Stimulated activated CD4-positive, alpha-beta T cell treated with anti-CD3 and anti-CD28 coated beads, Interleukin-4, amount 100 ng/mL, for 24 hours (primary cell): ENCODE measurements at places on chromosomes 12 and 14.

- DNase-seq = peak; percentile 58
Observed at GRCh38 chr12:67482751-67483661, 165.5 kb upstream of the DYRK2 start.

GRCh38 chr12:103028881-103029639 is 71.6 kb downstream of the ASCL1 start:
- no peak for DNase-seq

GRCh38 chr14:31207287-31207754 is 272 bp downstream of the HECTD1 start:
- DNase-seq = no peak

DNA sequence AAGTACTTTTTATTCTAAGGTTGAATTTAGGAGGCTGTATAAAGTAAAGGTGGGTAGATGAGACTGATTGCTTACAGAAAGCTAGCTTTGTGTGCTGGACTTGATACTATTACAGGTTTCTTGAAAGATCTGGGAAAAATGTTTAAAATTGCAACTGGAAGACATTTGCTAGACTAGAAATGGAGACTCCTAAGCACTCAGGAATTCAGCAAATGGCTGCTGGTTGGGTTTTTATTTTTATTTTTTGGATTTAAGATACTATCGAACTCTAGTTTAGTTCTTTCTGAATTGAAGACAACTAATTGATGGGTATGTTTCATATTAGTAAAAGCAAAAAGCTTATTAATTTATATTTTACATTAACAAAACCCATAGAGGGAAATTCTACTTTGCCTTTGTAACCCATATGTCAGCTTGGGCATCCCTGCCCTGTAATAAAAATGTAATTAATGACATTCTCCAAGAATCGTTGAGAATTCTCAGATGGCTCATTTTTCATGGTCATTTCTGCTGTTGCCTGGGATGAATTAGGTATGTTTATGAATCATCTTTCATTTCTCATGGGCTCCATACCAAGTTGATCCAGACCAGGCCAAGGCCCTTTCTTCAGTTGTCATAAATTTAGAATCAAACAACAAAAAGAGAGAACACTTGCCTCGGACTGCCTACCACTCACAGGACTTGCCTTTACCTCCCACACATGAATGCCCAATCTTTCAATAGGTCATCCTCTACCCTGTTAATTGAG is 102.1 kb downstream of the ERGIC2 start:
- DNase-seq = no peak

- no peak for DNase-seq
Observed at GRCh38 chr12:4763549-4763948, 43.3 kb downstream of the GALNT8 start.

DNA sequence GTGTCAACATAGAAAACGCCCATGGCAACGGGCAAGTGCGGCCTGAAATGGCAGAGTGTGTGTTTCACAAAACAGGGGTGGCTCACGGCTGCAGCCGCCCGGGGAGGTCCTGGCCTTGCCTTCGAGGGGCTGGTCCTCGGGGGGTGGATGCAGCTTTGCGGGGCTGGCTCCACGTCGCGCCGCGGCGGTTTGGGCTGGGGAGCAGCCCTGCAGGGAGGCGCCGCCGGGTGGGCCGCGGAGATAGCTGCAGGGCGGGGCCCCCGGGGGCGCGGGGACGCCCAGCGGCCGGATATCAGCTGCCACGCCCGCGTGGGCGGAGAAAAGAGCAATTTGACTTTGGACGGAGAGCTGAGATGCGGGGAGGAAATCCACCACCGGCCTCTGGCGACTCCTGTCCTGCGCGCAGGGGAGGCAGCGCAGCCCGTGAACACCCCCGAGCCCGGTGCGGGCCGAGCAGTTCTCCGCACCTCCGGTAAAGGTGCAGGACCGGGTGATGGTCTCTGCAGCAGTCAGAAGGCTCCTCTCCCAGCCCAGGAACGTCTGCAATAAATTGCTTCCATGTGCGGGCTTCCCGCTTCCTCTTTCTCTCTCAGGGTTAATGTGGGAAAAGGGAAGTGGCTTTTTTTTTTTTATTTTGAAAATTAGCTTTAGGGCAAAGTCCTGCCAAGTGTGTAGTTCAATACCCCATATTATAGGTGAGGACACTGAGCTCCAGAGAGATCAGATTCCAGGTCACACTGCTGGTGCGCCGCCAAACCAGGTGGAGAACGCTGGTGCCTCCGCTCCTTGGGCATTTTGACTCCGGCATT is 110.5 kb downstream of the ARF6 start:
- DNase-seq = peak; percentile 73

DNA sequence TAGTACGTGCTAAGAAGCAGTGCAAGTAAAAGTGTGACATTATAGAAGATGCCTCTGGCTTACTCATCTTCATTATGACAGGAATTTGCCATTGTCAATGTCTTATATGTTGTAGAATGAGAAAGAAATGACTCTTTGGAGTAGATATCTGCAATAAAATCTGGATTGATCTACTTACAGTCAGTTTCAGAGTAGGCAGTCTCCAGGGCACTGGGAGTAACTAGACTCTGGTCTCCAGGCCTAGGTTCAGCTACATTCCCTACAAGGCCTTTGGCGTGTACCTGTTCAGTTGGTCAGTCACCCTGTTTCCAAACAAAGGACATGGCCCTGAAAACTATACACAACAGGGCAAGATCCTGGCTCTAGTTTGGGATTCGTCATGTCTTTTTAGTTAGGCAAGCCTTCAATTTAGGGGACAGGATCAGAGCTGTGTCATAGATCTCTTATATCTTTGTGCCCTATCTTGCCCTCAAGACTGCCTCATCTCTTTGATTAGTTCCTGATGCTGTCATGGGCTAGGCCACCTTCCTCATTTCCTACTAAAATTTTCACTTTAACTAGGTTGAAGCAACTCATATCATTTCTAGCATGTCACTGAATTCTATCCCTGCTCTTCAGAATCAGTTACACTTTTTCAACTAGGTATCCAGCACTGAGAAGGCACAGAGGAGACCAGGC is 410.0 kb downstream of the RAD51B start:
- no peak for DNase-seq

DNA sequence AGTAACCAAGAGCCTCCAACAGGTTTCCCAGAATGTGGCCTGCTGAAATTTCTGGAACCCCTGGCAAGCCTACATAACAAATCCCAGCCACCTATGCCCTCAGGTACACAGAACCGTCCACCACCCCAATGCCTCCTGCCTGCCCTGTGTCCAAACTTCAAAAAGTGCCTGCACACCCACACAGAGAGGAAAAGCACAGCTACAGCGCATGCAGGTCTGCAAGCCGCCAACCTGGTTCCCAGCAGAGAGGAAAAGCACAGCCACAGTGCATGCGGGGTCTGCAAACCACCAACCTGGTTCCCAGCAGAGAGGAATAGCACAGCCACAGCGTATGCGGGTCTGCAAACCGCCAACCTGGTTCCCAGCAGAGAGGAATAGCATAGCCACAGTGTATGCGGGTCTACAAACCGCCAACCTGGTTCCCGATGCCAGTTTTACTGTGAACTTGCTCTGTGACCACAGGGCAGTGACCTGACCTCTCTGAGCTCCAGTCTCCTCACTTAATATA is 113.5 kb downstream of the SCARB1 start:
- DNase-seq = no peak
